ENCODE measurements at places on chromosomes 2 and 18. TPM values are rescaled to one million over a fixed set of nuclear protein-coding genes. Genes with fewer than 3 reads are reported as not detected.

Gene HRH4
- total RNA-seq = 0.42 TPM

Gene PDIA6
- total RNA-seq = 58.7 TPM

Gene FAP
- total RNA-seq = not detected

Gene CFC1
- not detected for total RNA-seq

Gene GATA6
- 0.10 TPM for total RNA-seq

Gene CKAP2L
- 0.21 TPM for total RNA-seq

Gene ASB18
- not detected for total RNA-seq

Gene CARF
- total RNA-seq = 12.5 TPM

Gene KLHL14
- 1.4 TPM for total RNA-seq

Gene CIDEA
- total RNA-seq = not detected

All from mononuclear cell (primary cell).